ENCODE measurements at places on chromosomes 7 and 10.

DNA sequence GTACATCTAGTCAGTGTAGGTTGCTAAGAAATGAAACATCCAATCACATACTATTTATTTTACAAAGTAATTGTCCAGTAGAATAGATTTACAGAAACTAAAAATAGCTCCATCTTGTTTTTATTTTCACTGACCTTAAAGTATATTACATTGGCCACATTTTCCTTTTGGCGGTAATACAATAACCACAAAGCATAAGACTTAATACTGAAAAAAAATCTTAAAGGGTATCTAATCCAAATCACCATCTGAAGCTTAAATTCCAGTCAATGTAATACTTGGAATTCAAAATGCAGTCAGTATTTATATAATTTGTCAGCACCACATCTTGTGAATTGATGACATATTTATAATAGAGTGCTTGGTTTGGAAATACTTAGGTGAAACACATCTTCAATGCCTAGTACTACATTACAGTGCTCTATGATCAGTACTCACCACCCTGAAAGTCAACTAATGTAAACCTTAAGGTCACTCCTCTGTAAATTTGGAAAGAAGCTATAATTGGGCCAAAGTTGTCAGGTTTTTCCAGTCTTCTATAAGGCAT is 8.9 kb downstream of the ANKMY2 start:
- peak; percentile 85 for DNase-seq

- no peak for DNase-seq
These were observed 123.4 kb upstream of the NEBL start for GRCh38 chr10:21020545-21020944.

DNA sequence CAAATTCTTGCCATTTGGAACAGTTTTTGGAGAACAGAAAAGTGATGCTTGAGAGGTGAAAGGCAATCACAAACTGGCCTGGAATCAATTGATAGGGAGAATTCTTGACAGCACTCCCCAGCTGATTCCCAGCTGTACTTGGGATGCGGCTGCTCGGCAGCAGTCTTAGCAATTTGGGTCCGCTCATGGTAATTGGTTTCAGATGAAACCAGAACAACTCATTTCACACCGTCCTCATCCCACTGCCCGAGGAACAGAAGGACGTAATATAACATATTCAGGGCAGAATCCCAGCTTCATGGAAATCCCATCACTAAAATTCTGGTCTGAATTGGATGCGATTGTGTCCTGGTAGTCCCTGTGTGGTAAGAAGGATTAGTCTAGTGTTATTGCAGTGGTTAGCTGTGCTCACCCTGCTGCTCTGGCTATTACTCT is 223.3 kb upstream of the FERD3L start:
- no peak for DNase-seq

DNA sequence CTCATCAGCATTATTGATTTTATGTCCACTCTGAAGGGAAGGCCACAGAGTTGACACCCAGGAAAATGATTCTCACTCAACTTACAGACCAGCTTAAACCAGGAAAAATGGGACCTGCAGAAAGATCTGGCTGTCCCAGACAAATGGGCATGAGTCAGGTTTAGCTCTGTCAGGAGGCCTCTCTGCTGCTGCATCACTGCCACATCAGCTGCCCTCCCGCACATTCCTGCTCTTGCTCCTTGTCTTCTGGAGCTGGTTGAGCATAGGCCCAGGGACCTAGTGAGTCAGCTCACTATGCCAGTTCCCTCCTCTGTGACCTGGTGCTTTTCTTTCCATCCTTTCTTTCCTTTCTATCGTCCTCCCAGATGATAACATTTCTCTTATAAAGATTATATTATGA is 18.8 kb upstream of the SMNDC1 start:
- peak; percentile 77 for DNase-seq

DNA sequence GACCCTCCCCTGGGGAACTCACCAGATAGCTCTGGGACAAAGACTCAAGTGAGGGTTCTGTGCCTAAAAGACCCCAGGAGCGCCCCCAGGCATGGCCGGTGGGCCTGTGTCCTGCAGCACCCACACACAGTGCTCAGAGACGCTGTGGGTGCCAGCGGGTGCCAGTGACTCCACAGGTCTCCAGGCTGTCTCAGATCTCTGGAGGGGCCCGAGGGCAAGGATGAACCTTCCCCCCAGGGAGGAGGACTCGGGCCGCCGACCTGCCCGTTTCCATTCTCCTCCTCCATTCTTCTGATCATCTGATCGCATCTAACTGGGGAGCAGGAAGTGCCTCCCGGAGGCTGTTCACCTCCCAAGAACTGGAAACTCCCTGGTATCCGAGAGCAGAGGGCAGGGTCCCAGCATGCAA is 980 bp downstream of the ADAM8 start:
- DNase-seq, result no peak

DNA sequence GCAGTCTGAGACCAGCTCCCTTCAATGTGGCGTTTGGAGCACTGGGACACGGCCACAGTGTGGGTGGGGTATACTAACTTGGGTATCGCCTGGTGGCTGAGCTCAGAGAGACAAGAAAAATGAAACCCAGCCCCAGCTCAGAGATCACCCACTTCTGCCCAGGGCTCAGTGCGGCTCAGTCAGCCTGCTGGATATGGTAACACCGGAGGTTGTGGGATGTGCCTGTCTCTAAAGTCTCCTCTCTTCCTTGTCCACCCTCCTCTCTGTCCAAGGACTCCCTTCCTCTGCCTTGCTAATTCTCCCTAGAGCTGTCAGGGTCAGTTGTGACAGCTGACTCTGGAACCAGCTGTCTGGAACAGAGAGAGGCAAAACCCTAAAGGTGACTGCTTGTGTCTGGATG is 149.1 kb downstream of the PTPN20 start:
- no peak for DNase-seq

Data from fibroblast of the aortic adventitia (primary cell).